ENCODE measurements at places on chromosomes 11 and 22.
A peak's percentile ranks its signal among the peaks of the same experiment; 100 is the strongest.

DNA sequence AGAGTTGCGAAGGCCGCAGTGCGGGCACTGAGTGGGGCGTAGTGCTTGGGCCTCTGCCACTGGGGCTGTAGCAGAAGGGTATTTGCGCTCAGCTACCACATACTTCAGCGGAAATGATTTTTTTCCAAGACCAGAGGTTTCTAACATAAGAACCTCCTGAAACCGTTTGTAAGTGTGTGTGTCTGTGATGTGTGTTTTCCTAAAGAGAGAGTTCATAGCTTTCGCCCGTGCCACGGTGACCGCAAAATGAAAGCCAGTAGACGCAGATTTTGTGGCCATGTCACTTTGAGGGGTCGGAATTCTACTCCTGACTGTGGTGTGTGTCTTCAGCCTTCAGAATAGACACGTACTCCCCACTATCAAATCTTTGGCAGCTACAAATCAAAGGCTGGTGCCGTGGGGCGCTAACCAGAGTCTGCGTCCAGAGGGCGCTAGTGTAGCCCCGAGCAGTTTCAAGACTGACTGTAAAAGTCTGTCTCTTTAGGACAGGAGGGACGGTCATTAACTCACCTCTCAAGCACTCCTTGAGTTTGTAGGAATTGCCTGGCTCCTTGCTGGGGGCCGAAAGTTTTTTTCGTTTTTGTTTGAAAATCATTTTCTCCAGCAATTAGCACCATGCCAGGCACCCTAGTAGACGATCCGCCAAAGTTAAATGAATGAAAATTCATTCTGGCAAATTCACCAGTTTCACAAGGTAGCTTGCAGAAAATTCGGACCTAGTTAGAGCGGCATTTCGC lies 2.5 kb upstream of the CALCA start:
- DNase-seq, result peak; percentile 13

DNA sequence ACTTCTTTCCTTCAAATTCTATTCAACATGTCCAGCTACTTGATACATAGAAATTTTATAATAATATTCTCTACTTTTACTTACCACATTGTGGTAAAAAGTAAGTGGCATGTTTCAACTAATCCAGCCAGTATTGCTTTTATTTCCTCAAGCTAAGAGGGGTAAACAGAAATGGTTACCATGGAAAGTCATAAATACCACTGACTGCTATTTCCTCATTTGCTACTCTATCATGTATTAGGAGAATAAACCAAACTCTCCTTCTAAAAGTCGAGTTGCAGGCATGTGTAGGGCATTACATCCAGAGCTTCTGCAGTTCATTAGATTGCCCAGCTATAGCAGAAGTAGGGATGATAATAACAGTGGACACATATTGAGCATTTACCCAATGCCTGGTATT lies 208.4 kb downstream of the MAML2 start:
- DNase-seq, result peak; percentile 77

- no peak for DNase-seq
These were observed 210.7 kb downstream of the METTL15 start for GRCh38 chr11:28318871-28319270.

DNA sequence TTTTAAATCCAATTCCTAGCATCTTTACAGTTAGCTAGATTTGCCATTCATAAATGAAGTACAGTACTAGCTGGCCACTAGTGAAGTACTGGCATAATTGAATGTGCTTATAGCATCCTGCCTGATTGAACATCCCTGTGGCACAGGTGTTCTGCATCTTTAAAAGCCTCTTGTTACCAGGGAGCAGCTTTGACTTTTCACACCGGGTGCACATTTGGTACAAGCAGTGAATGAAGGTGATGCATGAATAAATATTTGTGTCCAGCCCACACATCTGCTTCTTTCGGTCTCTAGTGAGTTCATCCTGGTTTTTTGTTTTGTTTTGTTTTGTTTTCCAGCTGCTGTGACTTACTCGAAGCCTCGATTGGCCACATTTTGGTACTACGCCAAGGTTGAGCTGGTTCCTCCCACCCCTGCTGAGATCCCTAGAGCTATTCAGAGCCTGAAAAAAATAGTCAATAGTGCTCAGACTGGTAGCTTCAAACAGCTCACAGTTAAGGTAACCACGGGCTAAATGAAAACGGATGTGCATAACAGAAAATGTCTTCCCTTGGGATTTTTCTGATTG lies 5.3 kb downstream of the ATP5MG start:
- no peak for DNase-seq

GRCh38 chr11:69092263-69092662 lies 43.5 kb downstream of the TPCN2 start:
- no peak for DNase-seq

DNA sequence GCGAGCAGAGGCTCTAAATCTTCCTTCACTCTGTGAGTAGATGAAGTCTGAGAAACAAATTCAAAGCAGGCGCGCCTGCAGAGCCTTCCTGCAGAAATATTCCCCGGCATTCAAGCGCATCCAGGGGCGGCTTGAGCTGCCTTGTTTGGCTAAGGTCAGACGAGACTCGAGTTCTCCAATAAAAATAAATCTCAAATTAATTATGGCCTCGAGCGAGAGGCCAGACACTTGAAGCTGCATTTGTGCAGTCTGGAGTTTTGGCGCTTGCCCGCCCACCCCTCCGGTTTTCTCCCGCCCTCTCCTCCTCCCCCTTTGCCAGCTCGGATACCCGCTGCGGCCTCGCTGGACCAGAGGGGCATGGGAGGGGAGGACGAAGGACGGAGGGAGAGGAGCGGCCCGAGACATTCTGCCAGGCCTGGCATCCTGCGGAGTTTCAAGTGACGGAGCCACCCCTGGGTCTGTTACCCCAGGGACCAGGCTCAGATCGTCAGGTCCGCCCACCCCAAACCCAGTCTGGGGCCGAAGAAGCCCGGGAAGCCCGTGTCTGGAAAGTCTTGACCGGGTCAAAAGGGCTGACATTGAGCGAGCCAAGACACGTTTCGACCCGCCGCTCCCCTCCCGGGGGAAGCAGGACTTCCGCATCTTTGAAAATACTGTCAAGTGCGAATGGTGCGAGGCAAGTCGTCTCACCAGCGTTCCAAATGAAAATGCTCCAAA lies 3.8 kb upstream of the FLI1 start:
- DNase-seq, result no peak

DNA sequence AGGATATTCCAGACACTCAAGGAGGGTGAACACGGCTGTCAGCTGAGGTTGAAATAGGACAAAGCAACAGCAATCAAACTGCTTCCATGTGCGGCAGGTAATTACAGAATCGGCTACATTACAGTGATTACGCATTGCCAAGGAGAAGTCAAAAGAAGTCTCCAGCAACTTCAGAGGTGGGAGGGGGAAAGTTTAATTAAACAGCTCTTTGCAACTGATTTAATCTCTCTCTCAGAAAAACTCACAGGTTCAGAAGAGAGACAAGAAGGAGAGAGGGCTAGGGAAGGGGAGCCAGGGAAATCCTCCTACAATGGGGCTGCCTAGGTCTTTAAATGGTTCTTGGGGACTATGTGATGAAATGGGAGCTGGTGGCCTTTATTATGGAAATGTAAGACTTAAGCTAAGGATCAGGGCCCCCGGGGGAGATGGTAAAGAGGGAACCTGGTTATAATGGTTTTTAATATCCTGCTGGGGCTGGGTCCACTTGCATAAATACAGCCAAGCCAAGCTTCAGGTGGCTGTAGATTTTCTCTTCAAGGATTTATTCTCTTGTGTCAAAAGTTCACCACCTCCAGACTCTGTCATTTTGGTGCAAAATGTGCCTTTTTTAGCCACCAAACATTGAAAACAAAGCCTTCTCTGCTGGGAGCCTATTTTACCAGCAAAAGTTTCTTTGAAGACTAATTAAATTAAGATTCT lies 354.7 kb upstream of the NARS2 start:
- DNase-seq, result no peak

DNA sequence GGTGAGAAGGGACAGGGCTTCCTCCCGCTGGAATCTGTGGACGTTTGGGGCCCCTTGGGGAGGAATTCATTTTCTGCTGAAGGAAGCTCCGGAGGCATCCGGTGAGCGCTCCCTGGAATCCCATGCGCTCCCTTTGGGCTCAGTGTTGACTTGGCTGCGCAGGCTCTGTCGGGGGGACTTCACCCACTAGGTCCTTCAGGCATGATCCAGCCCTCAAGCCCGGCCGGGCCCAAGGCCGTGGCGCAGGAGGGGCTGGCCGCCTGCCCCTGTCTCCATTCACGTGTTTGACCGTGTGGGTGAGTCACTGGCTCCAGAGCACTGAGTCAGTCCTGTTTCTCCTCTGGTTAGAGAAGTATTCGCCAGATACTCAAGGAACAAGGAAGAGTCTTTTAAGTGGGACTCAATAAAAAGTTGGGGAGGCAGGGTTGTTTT lies 1.4 kb downstream of the CTTN start:
- DNase-seq, result peak; percentile 78

DNA sequence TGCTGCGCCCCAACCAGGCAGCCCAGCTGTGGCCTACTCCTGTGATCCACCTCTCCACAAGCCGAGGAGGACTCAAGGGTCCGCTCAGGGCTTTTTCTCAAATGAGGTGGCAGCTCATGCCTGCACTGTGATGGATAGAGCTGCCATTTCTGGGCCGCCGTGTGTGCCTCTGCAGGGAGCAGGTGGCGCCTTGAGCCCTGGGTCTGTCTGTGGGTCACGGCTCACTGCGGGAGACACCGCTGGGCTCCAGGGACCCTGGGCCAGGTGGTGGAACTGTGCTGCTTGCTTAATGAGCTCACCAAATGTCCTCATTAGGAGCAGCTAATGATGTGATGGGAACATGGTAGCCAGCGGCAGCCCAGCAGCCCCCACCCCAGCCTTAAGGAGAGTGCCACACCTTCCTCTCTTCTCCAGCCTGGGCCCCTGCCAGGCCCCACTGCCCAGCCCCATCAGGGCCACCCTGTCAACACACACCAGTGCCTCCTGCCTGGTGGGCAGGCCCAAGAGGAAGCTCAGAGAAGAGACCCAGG lies 50.8 kb downstream of the DHCR7 start:
- DNase-seq, result no peak

GRCh38 chr11:126080161-126080941 lies 17.7 kb upstream of the CDON start:
- DNase-seq, result no peak

GRCh38 chr11:11157185-11157584 lies 195.9 kb downstream of the CSNK2A3 start:
- no peak for DNase-seq

DNA sequence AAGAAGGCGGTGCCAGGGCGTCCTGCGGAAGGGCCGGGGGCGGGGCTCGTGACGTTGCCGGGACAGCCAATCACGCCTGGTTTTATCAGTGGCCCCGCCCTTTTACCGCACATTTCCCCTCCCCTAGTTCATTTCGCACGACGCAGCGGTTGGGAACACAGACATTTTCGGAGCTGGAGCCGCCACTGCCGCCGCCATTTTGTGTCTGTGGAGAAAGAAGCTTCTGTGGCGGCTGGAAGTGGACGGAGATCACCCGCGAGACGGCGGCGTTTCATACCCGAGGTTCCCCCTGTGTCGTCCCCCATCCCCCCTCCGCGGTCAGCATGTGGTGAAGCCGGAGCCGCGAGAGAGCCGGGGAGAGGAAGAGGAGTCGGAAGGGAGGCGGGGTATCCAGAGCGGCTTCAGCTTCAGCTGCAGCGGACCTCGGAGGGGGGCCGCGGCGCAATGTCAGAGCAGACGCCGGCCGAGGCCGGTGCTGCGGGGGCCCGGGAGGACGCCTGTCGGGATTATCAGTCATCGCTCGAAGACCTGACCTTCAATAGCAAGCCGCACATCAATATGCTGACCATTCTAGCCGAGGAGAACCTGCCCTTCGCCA lies at the start of gene PCF11:
Gene PCF11, plus strand, starts transcription at position 136 of the 598 bp plus-strand sequence. Its CDS starts 309 bp downstream, at position 445.
- no peak for DNase-seq

DNA sequence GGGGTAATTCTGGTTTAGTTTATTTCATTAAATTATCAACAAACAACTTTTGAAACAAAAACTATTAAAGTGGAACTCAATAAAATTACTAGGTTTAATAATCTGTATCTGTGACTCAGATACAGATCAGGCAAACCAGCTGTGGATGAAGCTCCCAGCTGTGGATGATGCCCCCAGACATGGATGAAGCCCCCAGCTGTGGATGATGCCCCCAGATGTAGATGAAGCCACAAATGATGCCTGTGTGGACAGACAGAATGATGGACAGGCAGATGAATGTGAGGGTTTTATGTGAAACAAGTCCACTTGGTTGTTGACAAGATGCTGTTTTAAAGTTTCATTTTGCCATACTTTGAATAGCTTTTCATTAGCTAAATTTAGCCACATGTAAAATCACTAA lies 5.8 kb upstream of the ZNF74 start:
- no peak for DNase-seq

DNA sequence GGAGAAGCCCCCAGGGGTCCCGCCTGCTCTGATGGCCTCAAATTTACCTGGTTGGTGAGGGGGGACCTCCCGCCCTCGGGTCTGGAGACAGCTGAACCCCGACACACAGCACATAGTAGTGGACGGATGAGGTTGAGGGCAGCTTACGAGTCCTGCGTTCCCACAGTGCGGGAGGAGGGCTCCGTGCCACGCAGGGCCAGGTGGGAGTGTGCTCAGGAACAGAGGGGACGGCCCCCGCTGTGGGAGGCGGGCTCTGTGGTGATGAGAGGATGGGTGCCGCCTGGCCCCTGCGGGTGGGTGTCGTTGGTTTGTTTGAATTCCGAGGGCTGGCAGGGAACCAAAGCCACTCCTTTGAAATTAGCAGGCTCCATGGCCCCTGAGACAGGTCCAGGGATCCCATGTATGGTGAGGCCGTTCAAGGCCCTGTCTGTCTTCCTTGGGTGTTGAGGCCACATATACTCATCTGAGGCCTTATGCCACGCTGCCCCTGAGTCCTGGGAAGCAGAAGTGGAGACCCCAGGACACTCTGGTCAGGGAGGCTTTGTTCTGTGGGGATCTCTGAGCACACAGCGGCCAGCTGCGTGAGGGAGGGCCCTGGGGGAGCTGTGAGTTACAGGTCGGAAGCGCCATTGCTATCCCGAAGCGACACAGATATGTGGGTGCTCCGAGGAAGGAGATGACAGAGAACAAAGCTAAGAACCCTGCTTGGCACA lies 21.9 kb downstream of the NADSYN1 start:
- DNase-seq, result no peak

GRCh38 chr22:25402501-25403283 lies 161.8 kb upstream of the GRK3 start:
- no peak for DNase-seq

DNA sequence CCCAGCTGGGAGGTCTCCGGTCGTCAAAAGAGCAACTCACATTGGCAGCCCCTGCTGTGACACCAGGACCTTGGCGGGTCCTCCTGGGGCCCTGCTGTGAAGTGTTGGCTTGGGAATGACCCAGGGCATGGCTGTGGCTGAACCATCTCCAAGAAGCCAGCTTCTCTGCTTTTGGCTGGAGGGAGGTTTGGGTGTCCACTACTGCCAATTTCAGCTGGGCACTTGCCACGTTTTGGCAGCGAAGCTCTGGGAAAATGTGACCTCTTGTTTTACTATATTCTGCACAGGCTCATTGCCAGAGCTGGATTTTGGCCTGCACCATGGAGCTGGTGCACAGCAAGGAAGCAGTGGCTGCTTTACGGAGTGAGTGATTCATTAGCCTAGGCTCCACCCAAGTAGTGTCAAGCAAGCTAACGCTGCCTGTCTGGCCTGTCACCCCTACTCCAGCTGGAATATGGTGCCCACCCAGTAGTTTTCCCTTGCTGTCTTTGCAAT lies 24.3 kb upstream of the SMCO4 start:
- no peak for DNase-seq
